Cardiac atrium fibroblast (primary cell): ENCODE measurements at places on chromosomes 4 and X. TPM values are rescaled to one million over a fixed set of nuclear protein-coding genes. Genes with fewer than 3 reads are reported as not detected.

AFF2 gene
- 0.18 and 0.65 TPM in 2 replicates for total RNA-seq

SLC9B1 gene
- total RNA-seq, result 0.72 and 1.3 TPM in 2 replicates

EDNRA gene
- total RNA-seq, result 8.3 and 12.3 TPM in 2 replicates

GRPR gene
- not detected in 2 replicates for total RNA-seq

PNMA3 gene
- total RNA-seq, result 0.32 TPM in 1 of 2 replicates, not detected in the other

STATH gene
- not detected in 2 replicates for total RNA-seq

S100P gene
- total RNA-seq, result not detected in 2 replicates

F11 gene
- total RNA-seq, result not detected in 2 replicates

STOX2 gene
- under 0.01 and 0.18 TPM in 2 replicates for total RNA-seq

RBM3 gene
- 304 and 385 TPM in 2 replicates for total RNA-seq

TMEM156 gene
- total RNA-seq, result 0.18 TPM in 1 of 2 replicates, not detected in the other

F8 gene
- 23.6 and 23.7 TPM in 2 replicates for total RNA-seq

MAGEA10 gene
- not detected in 2 replicates for total RNA-seq

NPY2R gene
- 0.72 and 3.9 TPM in 2 replicates for total RNA-seq

HSD17B11 gene
- 32.7 and 34.7 TPM in 2 replicates for total RNA-seq

PAGE4 gene
- not detected in 2 replicates for total RNA-seq

ITGB1BP2 gene
- 1.3 TPM in 1 of 2 replicates, not detected in the other for total RNA-seq

DUSP9 gene
- 0.90 TPM in 1 of 2 replicates, not detected in the other for total RNA-seq

HPRT1 gene
- total RNA-seq, result 11.0 and 12.5 TPM in 2 replicates

GUCY1A1 gene
- total RNA-seq, result 0.36 and 1.1 TPM in 2 replicates

ADGRG2 gene
- 0.18 and 2.3 TPM in 2 replicates for total RNA-seq

CENPI gene
- 1.3 and 4.1 TPM in 2 replicates for total RNA-seq

ARHGAP24 gene
- 41.2 and 42.4 TPM in 2 replicates for total RNA-seq

INTU gene
- total RNA-seq, result 2.0 and 4.5 TPM in 2 replicates

GPAT3 gene
- total RNA-seq, result 0.72 and 1.3 TPM in 2 replicates

CTAG1B gene
- not detected in 2 replicates for total RNA-seq

CSAG3 gene
- not detected in 2 replicates for total RNA-seq

FGF13 gene
- not detected in 2 replicates for total RNA-seq

CLGN gene
- total RNA-seq, result not detected in 2 replicates

FAM47E gene
- not detected in 2 replicates for total RNA-seq

HEPH gene
- total RNA-seq, result 19.1 and 33.2 TPM in 2 replicates

ADAMTS3 gene
- 0.97 and 1.1 TPM in 2 replicates for total RNA-seq

UGT2A1 gene
- total RNA-seq, result 0.16 TPM in 1 of 2 replicates, not detected in the other

PLXNA3 gene
- total RNA-seq, result 16.4 and 27.9 TPM in 2 replicates

SUPT20HL1 gene
- total RNA-seq, result not detected in 2 replicates

PLP1 gene
- total RNA-seq, result 1.9 and 7.6 TPM in 2 replicates

PHKA2 gene
- total RNA-seq, result 6.2 and 9.4 TPM in 2 replicates
